GM12878 (cell line): ENCODE measurements at places on chromosomes 7 and 10. TPM values are rescaled to one million over a fixed set of nuclear protein-coding genes. Genes with fewer than 3 reads are reported as not detected.

Gene MGAM2
- 0.03 TPM in 1 of 2 replicates, not detected in the other for total RNA-seq

DNA sequence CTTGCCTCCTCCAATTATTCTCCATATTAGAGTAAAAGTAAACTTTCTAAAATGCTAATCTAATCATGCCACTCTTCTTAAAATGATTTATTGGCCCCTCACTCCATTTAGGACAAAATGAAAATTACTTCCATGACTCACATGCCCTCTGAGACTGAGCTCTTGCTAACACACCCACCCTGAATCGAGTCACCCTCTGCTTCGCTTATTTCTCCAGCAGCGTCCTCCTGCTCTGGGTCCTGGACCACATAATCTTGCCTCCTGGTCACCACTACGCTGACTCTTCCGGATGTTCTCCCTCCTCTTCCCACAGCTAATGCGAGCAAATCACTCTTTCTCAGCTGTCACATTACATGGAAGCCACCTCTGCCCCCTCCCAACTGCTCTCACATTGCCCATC is 384.0 kb upstream of the FZD8 start:
- no peaks in the 10 kb centered on the region for H3K27me3 ChIP-seq
- no peak overlapping the region for H3K27ac ChIP-seq
- no peaks in the 10 kb centered on the region for H3K4me1 ChIP-seq
- no peaks in the 10 kb centered on the region for H3K36me3 ChIP-seq

GRCh38 chr7:135231686-135232085 is 2.0 kb upstream of the STRA8 start:
- no peak overlapping the region for H3K4me3 ChIP-seq
- no peak overlapping the region for H3K27ac ChIP-seq
- H3K36me3 ChIP-seq = no peaks in the 10 kb centered on the region
- peaks cover 7% of the 10 kb centered on the region for H3K4me1 ChIP-seq

GRCh38 chr7:45662540-45663166 is 88.5 kb downstream of the ADCY1 start:
- H3K36me3 ChIP-seq = no peaks in the 10 kb centered on the region
- H3K27me3 ChIP-seq = no peaks in the 10 kb centered on the region
- no peak overlapping the region for H3K4me3 ChIP-seq
- H3K4me1 ChIP-seq = no peaks in the 10 kb centered on the region
- H3K27ac ChIP-seq = no peak overlapping the region

DNA sequence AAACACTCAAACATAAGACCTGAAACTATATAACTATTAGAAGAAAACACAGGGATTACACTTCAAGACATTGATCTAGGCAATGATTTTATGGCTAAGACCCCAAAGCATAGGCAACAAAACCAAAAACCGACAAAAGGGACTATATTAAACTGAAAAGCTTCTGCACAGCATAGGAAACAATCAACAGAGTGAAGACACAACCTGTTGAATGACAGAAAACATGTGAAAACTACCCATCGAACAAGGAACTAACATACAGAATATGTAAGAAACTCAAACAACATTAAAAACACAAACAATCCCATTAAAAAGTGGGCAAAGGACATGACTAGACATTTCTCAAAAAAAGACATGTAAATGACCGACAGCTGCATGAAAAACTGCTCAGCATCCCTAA is 109.0 kb downstream of the ALOX5 start:
- H3K4me3 ChIP-seq = no peak overlapping the region
- no peaks in the 10 kb centered on the region for H3K4me1 ChIP-seq
- no peaks in the 10 kb centered on the region; the same call in 1 of the 2 replicates for H3K36me3 ChIP-seq
- no peak overlapping the region for H3K27ac ChIP-seq
- no peaks in the 10 kb centered on the region for H3K27me3 ChIP-seq

GRCh38 chr10:73218431-73219191 is 28.4 kb downstream of the DNAJC9 start:
- no peaks in the 10 kb centered on the region for H3K4me1 ChIP-seq
- no peaks in the 10 kb centered on the region for H3K27me3 ChIP-seq
- no peak overlapping the region for H3K4me3 ChIP-seq
- DNase-seq = no peak

DNA sequence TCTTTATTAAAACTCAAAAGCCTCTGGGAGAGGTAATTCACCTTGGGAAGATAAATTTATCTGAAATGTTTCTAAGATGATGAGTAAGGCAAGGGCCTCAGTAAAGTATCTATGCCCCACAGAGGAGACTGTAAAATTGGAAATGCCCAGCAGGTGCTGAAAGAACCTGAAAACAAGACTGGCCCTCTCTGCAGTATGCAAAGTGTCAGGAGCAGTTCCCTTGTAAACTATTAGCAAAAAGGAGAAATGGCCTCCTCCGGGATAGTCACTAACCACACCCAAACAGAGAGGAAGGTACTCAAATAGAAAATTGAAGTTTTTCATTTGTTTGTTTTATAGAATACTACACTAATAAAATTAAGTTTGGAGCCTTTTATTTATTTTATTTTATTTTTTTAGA is 81.2 kb downstream of the FZD1 start:
- no peak overlapping the region for H3K4me3 ChIP-seq
- H3K27me3 ChIP-seq = no peaks in the 10 kb centered on the region
- no peaks in the 10 kb centered on the region for H3K4me1 ChIP-seq
- DNase-seq = no peak
- no peaks in the 10 kb centered on the region for H3K36me3 ChIP-seq
- H3K27ac ChIP-seq = no peak overlapping the region

DNA sequence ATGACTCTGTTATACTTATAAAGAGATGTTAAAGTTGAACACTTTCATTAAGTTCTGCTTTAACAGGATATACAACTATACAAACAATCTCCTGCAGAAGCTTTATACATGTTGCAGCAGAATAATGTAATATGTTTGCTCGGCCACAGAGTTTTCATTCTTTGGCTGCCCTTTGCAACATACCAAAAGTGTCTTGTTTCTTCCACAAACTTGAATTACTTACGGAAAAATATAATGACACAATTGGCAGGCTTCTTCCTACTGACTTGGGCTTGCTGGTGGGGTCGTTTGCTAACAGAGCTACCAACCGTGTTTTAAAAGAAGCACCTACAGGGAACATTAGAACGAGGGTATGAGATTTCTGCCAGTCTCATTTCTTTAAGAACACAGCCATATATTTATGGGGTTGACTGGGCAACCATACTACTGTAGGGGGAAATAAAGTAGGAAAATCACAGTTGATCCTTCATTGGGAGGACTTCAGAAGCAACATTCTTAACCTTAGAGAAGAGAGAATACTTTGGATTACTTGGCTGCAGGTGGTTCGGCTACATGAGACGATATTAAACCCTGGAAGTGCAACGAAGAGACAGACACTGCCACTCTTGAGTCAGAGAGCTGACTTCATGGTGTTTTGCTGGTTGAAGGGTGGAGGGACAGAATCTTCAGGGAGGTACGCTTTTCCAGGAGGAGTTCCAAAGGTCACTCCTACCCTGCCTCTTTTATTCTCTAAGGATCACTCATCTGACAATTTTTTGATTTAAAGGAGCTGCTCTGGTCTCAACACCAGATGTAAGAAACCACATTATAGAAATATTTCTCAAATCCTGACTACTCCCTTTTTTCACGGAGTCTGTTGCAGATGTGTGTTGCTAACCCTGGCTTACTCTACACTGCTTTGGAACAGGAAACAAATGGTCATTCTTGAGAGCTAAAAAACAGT is 123.9 kb downstream of the SEMA3C start:
- no peaks in the 10 kb centered on the region for H3K27me3 ChIP-seq
- no peak for DNase-seq
- no peaks in the 10 kb centered on the region for H3K4me1 ChIP-seq
- H3K27ac ChIP-seq = no peak overlapping the region

Gene ADRA2A
- 0.08 TPM in 1 of 2 replicates, not detected in the other for total RNA-seq

Gene FOXP2
- 1.8 and 2.1 TPM in 2 replicates for total RNA-seq

Gene ATE1
- total RNA-seq = 16.5 and 22.7 TPM in 2 replicates

- H3K4me3 ChIP-seq = no peak overlapping the region
- H3K4me1 ChIP-seq = peaks cover 38% of the 10 kb centered on the region
- no peaks in the 10 kb centered on the region for H3K27me3 ChIP-seq
- DNase-seq = no peak
These were observed 124.3 kb downstream of the CUX1 start for GRCh38 chr7:101941481-101942383.

DNA sequence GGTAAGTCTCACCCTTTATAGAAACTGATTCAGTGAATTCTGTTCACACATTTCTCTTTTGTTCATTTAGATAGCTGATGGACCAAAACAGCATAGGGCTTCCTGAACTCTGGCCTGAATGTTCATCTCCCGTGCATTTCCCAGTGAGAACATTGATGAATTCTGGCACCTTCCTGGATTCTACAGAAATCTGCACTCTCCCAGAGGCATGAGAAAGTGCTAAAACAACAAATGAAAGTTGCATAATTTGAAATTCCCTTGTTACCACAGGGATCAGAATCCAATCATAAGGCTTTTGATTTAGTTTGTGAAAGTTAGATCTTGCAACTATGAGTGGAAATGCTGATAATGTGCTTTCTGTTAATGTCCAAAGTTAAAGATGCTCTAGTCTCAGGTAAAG is 29.7 kb upstream of the SCIN start:
- H3K4me3 ChIP-seq = no peak overlapping the region
- H3K27me3 ChIP-seq = no peaks in the 10 kb centered on the region
- DNase-seq = no peak
- H3K4me1 ChIP-seq = no peaks in the 10 kb centered on the region
- H3K36me3 ChIP-seq = no peaks in the 10 kb centered on the region
- H3K27ac ChIP-seq = no peak overlapping the region

Gene CYP2C18
- not detected in 2 replicates for total RNA-seq

DNA sequence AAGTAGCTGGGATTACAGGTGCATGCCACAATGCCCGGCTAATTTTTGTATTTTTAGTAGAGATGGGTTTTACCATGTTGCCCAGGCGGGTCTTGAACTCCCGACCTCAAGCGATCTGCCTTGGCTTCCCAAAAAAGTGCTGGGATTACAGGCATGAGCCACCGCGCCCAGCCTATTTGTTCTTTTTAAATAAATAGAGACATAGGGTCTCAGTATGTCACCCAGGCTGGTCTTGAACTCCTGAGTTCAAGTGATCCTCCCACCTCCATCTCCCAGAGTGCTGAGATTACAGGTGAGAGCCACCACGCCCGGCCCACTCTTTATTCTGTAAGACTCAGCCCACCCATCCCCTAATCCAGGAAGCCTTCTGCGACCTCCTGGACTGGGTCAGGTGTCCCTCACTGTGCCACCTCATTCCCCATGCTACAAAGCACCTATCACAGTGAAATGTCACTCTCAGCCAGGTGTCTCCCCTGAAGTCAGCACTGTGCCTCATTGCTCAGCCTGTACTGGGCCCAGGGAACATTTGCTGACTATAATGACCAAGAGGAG is 2.8 kb downstream of the TMEM120A start:
- no peak overlapping the region for H3K4me3 ChIP-seq
- H3K27me3 ChIP-seq = no peaks in the 10 kb centered on the region
- DNase-seq = no peak
- no peak overlapping the region for H3K27ac ChIP-seq

DNA sequence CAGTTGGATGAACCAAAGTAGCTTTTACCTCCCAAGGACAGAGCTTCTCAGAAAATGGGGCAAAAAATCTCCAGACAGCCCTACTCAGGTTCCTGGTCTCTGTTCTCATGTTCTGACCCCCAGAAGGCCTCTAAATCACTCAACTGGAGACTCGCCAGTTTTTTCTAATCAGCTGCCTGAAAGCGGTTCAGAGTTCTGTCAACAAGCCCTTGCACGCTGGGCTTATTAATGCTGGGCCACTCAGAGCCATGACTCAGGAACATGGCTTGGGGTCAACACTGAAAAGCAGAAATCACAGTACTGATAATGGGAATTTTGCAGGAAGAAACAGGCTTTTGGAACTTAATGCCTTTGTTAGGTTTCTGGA is 15.3 kb downstream of the ECHDC3 start:
- no peaks in the 10 kb centered on the region for H3K36me3 ChIP-seq
- peak overlapping the region; percentile 45 for H3K27ac ChIP-seq
- no peaks in the 10 kb centered on the region for H3K27me3 ChIP-seq
- H3K4me1 ChIP-seq = peaks cover 7% of the 10 kb centered on the region
- H3K4me3 ChIP-seq = no peak overlapping the region

Gene GRK5
- 20.7 and 21.4 TPM in 2 replicates for total RNA-seq

GRCh38 chr10:76733441-76733936 is 904.1 kb downstream of the KCNMA1 start:
- no peak overlapping the region for H3K27ac ChIP-seq
- no peaks in the 10 kb centered on the region for H3K4me1 ChIP-seq
- no peak overlapping the region for H3K4me3 ChIP-seq

- H3K36me3 ChIP-seq = no peaks in the 10 kb centered on the region
- no peak for DNase-seq
- peaks cover 10% of the 10 kb centered on the region for H3K27me3 ChIP-seq
- H3K4me3 ChIP-seq = peak overlapping the region; percentile 65; the same call in 1 of the 2 replicates
- no peak overlapping the region for H3K27ac ChIP-seq
- H3K4me1 ChIP-seq = no peaks in the 10 kb centered on the region; the same call in 1 of the 2 replicates
These were observed 668 bp downstream of the GPR37 start for GRCh38 chr7:124764847-124765400.
